ENCODE measurements at places on chromosomes 5 and 9.

GRCh38 chr5:160835818-160836528 lies 16.0 kb downstream of the ATP10B start:
- no peak for DNase-seq

- no peak for DNase-seq
Observed at GRCh38 chr9:74503666-74504065, 6.5 kb downstream of the RORB start.

- no peak for DNase-seq
Observed at GRCh38 chr9:77866878-77867277, 164.7 kb downstream of the GNAQ start.

GRCh38 chr5:120794121-120794520 lies 330.0 kb downstream of the PRR16 start:
- DNase-seq, result no peak

GRCh38 chr9:36551910-36552309 lies 20.8 kb upstream of the MELK start:
- no peak for DNase-seq

DNA sequence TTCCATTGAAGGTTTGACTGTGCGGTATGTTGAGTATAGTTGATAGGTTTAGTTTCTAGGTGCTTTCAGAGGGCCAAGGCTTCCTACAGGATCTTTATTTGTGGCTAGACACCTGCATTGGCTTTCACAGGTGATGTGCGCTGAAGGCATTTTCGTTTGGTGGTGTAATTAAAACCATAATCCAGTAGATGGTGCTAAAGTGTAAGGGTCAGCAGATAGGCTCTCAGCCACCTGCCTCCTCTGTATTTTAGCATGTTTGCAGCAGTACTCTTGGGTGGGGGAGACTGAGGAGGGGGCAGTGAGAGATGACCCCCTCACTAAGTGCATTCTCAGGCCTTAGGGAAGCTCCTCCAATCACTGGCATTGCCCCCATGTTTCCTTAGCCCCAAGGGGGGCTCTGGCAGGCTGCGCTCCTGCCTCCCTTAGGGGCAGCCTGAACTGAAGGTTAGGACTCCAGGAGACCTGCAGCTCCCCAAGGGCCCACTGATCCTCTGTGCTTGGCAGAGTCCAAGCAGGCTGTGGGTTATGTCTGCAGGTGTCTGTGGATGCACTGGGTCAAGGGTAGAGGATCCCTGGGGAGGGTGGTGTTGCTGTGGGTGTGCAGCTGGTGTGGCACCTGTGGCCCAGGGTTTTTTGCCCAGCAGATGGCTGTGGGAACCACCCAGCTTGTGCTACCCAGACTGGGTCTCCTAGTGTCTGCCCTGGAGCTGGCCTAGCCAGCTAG lies 23.4 kb downstream of the CDK20 start:
- DNase-seq, result no peak

DNA sequence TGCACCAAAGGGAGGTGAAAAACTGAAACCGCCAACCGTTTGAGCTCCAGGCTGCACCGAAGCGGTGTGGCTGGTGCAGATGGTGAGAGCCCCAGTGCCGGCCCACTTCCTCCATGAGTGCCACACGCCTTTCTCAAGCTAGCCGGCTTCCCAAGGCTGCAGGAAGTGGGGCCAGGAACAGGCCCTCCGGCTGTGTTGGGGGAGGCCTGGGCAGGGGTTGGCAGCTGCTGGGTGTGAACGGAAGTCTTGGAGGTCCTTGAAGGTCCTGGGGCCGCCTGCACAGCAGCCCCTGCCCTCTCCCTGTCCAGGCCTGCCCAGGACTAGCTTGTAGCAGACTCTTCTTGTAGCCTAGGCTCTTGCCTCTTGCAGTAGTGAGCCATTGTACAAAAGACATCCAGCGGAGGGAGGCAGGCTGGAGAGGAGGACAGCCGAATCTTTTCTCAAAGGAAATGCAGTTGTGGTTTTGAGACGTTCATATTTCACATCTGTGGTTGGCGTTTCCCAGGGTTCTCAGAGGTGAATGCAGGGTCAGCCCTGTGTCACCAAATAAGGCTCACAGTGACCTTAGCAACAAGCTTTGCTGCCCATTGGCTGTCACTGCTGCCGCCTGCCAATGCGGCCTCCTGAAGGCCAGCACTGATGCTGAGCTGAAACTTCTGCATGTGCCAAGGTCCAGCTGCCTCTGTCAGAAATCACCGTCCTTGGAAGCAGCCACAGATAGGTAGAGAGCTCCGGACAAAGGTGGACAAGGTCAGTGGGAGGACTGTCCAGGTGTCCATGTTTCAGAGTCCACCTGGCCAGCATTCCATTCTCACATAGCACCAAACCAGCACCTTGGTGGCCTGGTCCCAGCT lies 23.9 kb downstream of the IRF1 start:
- DNase-seq, result no peak

- no peak for DNase-seq
Observed at GRCh38 chr5:107483231-107484024, 187.3 kb downstream of the EFNA5 start.
